ENCODE measurements at places on chromosomes 4 and X.

DNA sequence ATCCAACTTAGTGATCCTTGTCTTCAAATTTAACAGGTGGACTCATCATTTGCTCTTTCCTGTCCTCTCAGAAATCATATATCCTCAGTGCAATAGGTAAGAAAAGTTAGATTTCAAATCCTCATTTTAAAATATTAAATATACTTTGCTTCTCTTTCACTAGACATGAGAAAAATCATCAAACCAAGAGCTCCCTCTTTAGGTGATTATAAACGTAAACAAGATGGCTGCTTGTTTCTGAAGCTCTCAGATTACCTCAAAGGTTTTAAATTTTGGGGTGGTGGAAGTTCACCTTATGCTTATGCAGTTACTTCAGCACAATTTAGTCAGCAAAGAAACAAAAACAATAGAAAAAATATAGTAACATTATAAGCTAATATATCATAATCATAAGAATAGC, 27.3 kb downstream of the CSN3 start:
- no peak for DNase-seq

DNA sequence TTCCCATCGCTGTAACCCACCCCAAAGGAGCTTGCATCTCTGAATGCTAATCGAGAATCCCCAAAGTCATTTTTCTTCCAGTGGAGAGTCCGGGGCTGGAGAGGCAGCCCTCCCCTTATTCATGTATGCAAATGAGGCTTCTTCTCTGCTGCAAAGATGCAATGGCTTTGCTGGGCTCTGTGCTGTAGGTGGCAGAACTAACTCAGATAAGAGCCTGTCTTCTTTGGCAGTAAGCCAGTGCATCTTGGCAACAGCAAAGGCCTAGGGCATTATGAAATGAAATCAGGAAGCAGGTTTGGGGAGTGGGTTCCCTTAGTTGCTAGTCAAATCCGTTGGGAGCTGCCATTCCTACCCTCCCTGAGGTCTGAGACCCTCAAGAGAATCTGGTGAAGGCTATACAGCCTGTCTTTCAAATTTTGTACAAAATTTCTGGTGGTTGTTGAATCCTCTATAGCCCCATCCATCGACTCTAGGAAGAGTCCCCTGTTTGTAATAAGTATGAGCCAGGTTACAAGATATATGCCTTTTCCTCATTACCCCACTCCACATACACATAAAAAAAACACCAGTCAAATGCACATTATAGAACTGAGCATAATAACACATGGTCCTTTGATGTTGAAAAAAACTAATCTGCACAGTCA, 290.6 kb upstream of the TAPT1 start:
- DNase-seq = no peak

- DNase-seq = no peak
Observed at GRCh38 chrX:44162964-44163475, 180.5 kb downstream of the EFHC2 start.

DNA sequence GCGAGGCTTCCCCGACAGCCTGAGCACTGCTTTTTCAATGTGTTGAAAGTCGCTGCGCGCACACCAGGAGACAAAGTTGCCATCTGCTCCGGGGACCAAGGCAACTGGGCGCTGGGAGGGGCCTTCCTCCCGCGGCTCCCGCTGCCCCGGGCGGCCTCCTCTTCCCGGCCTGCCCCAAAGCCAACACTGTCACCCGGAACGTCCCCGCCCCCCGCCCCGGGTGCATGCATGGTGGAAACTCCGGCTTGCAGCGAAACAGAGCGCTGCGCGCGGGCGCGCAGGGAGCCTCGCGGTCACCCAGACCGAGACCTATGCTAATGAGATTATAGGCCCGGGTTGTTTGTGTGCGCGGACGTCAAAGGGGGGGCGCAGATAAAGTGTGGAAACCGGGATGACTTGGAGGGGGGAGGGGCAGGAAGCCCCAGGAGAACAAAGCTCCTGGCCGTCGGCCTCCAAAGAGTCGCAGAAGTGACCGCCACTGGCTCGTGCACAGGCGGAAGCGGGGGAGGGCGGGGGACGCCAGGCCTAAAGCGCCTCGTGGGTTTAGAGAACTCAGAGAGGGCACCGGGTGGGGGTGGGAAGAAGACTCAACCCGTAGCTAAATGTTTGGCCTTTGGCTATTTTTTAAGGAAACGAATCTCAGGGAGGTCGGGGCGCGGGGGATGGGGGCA, 88.8 kb downstream of the BCOR start:
- no peak for DNase-seq

DNA sequence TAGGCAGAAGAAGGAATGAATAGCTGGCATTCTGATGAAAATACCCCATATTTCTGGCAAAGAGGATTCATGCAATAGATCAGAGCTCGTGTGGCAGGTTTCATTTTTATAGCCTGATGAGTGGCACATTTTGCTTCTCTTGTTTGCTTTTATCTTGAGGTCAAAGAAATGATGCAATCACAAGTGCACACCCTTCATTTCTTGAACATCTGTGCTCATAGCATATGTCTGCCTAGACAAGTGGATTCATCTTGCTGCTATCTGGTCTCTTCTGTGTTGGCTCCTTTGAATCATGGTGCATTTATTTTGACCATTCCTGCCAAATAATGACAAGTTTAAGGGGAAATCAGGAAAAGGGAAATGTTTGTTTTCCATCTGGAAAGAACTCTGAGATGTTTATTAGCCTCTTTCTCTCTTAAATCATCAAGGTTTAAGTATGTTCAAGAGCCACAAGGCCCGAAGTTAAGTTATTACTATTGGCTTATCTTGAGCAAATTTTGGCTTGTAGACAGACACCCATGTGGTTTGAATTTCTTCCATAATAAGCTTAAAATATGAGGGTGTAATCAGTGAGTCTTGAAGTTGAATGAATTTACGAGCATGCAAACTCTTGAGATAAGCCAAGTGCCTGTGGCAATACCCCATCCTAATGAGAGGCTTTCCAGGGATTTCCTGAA, 59.3 kb upstream of the HS3ST1 start:
- no peak for DNase-seq

- no peak for DNase-seq
Observed at GRCh38 chrX:29295987-29296680, 708.9 kb downstream of the IL1RAPL1 start.

DNA sequence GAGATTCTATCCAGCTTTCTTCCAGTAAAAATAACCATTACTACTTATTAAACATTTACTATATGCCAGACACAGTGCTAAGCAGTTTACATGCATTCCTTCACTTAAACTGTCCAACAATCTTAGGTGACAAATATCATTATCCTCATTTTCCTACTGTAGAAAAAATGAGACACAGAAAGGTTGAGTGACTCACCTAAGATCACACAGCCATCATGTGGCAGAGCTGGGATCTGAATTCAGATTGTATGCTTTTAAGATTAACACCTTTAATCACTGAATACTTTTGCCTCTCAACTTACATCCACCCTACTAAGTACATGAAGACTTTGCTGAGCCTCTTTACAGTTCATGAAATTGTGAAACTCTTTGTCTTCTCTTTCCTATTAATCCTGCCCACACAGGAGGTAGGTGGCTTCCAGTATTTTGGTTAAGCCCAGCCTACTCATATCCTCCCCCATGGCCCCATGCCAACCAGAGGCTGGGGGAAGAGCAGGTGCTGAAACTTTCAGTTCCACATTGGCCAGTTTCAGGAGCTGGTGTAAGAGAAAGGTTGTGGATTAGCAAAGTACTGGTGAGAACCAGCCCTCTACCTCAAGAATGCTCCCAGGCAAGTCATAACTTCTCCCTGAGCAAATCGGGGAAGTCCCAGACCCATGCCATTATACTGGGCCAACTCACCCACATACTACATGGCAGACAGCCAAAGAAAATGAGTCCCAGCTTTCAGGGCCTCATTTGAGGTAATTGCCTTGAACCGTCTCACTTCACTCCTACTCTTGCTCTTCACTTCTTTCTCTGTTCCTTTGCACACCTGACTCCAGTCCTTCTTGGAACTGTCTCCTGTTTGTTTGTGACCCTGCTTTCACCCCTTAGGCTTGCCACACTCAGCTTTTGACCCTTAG, 211.1 kb downstream of the GUCY2F start:
- no peak for DNase-seq

GRCh38 chr4:123976285-123976684, 579.7 kb downstream of the SPRY1 start:
- DNase-seq = no peak

DNA sequence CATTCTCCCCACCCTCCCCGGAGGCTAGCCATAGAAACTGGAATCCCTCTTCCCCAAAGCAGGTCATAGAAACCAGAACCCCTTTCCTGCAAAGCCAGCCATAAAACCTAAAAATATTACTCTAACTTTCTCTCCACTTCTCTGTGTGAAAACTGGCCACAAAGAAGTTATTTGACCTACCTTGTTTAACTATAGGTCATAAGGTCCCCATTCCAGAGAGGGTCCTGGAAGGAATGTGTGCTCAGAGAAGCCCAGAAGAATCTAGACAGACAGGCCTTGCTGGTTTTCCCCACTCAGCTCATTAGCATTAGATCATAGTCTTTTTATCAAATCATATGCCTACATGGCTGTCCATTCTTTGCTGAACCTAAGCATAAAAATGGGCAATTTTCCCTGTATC, 52.8 kb upstream of the TEX13A start:
- DNase-seq = no peak

DNA sequence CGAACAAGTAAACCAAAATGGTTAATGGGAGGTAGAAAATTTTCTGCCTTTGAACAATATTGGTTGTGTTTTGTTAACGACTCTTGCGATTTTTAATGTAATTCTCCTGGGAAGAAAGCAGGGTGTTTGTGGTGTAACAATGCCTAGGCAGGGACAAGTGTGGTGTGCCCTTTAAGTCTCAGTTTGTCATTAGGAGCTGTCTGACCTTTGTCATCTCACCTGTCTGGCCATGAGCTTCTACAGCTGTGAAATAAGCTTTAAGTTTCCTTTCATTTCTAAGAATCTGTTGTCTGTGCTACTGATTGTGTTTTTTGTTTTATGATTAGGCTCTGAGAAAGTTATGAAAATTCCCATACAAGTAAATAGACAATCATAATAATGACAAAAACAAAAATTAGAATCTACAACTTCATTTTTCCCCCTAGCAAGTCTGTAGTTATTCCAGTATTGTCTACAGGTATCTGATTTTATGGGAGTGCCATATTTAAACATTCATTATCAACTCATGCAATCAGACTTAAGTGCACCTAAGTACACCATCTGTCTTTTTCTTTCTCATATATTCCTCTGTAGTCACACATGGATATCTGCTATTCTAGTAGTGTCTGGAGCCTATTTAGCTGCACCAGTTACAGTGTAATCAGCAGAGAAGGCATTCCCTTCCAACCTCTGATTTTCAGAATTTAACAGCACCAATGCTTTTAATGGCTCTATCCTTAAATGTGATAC, 203.5 kb downstream of the PPARGC1A start:
- no peak for DNase-seq

DNA sequence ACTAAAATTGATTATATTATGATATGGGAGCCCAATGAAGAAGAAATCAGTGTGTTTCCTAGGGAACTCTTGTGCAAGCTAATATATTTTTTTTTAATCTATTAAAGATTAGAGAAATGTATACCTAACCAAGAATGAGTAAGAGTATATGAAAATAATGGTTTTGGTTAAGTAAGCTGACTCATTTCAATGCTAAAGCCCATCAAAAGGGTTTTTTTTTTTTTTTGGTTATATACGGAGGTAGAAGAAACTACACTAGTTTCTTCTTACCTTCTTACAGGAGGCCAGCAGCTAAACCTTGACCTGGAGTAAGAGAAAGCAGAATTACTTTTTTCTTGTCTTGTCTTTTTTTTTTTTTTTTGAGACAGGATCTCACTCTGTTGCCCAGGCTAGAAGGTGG, 27.5 kb downstream of the RUFY3 start:
- DNase-seq = no peak

DNA sequence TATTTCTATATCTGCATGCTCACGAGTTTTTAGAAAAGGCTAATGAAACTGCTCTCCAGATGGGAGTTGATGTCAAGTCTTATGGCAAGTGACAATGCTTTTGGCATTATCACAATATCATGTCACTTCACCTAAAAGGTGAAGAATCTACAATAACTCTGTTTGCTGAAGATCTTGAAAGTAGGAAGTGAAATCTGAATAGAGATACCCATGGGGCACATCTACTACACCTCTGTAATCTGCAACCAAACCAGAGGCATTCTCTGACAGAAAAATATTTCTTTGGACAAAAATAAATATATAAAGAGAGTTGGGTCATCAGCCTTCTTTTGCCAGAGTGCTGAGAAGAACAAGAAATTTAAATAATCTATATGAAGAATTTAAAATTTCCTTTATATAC, 3.9 kb upstream of the VAMP7 start:
- DNase-seq = no peak

GRCh38 chr4:141395246-141395830, 174.6 kb downstream of the ZNF330 start:
- no peak for DNase-seq

- no peak for DNase-seq
Observed at GRCh38 chr4:54386693-54387092, 157.6 kb downstream of the PDGFRA start.

- no peak for DNase-seq
Observed at GRCh38 chrX:20284992-20285391, 18.3 kb upstream of the RPS6KA3 start.

- DNase-seq = no peak
Observed at GRCh38 chr4:110540581-110540980, 64.6 kb downstream of the ENPEP start.

- DNase-seq = no peak
Observed at GRCh38 chrX:110419512-110419911, 60.9 kb downstream of the RTL9 start.
